CD8-positive, alpha-beta T cell (primary cell): ENCODE measurements at places on chromosomes 6 and 20.

GRCh38 chr6:154314084-154314483 lies 42.5 kb downstream of the IPCEF1 start:
- no peak for DNase-seq

GRCh38 chr6:33772082-33772830 lies 16.7 kb downstream of the LEMD2 start:
- DNase-seq: no peak

DNA sequence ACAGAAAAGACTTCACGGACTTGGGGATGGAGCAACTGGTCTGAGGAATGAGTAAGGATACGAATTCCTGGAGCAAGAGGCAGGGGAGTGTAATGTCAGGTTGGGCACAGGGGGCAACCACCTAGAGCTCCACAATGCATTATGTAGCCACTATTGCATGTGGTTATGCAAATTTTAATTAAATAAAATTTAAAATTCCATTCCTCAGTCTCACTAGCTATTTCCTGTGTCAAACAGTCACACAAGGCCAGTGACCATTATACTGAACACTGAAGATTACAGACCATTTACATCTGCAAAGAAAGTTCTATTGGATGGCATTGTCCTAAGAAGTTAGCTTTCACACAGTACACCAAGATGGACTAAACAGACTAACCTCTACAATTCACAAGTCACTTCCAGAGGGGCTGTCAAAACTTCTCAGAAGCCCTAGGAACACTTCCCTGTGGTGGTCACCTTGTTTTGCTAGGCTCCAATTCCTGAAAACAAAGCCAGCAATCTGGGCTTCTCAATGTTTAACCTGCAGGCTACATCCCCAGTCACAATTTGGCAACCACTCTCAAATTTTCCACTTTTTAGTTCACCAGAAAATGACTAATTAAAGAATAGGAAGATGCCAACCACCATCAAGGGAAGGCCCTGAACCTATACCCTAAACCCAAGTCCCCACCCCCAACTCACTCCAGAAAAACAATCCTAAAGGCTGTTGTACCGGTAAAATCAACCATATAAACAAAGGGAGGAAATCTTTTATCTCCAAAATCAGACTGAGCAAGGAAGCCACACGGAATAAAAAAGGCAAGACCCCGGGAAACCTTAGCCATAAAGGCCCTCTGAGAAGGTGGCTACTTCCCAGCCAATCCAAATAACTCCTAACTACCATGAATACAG lies 34.2 kb upstream of the C20orf203 start:
- DNase-seq: no peak

- DNase-seq: no peak
These were observed 112.3 kb downstream of the RCAN2 start for GRCh38 chr6:46378882-46379416.

DNA sequence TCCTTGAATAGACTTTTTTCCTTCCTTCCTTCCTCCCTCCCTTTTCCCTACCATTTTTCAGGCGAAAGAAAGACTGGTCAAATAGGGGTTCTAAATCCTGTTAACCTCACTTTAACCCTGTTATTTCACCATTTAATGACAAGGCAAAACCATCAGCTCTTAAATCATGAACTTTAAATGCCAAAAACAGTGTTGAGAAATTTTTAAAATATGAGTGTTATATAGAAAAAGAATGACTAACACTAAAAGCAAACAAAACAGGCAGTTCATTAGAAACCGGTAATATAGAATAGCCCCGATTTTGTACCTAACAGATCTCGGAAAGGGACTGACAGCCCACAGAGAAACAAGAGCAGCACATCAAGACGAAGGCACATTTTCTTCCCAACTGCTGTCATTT lies 57.4 kb upstream of the CEP85L start:
- no peak for DNase-seq

- peak; percentile 6 for DNase-seq
These were observed 11.8 kb upstream of the GSTA1 start for GRCh38 chr6:52815167-52816092.

DNA sequence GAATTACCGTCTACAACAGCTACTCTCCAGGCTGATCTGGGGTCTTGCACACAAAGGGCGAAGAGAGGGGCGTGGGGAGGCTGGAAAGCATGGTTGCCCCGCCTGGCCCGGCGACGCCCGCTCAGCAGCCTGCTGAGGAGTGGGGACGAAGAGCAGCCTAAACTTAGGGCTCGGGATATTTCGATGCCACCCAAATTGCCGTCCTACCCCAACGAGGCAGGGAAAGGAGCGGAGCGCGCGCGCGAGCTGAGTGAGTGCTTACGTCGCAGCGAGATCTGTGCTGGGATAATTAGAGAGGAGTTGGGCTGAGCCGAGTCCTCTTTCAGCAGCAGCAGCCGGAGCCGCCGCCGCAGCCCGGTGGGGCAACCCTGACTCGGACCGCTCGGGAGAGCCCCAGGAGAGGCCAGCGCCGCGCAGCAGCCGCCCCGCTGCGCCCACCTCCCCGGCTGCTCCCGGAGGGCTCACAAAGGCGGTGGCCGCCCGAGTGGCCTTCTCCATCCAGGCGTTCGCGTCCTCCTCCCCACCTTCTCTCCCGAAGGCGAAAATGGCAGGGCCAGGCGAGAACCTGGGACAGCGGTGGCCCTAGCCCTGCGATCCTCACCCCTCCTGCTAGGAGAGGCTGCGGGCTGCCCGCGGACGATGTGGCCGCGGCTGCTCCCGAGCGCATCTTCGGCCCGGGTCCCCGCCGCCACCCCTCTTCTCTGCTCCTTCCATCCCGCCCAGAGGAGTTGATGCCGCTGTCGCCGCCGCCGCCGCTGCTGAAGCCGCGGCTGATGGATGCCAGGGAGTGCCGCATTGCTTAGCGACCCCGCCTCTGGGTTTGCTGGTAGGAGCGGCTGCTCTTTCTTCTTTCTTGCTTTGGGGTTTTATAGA lies at the start of gene CLVS2:
Gene CLVS2 (plus strand): TSS at position 315 of the 873 bp plus-strand sequence. CDS start 1,543 bp downstream, outside the sequence.
- DNase-seq: no peak

- no peak for DNase-seq
These were observed 2.1 kb upstream of the TMEM217 start for GRCh38 chr6:37260040-37260439.

GRCh38 chr20:23125159-23125558 lies 39.0 kb upstream of the CD93 start:
- no peak for DNase-seq

DNA sequence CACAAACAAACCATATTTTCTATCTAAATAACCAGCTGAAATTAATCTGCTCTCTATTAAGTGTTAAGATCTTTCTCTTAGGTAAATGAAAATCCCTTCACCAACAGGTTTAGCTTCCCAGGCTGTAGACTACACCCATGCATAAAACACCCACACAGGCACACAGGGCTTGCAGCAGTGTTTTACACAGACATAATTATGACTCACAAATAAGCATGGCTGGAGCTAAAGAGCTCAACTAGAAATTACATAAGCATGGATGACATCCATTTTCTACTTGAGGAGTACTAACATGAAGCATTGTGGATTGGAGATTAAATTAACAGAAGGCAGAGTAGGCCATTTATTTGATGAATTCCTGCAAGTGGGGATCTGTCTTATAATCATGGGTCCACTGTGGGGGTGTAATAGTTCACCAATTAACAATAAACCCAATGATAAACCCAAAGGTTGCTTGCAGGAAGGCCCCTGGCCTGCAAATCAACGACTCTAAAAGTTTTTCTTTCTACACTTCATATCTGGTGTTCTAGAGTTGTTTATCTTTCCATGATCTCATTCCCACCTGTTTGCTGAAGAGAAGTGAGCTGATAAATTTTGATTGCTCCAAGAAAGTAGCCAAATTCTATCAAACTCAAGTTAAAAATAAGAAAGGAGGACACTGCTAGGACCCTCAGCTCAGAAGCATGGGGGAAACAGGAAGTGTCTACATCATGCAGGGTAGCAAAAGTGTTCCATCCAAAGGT lies 33.8 kb upstream of the E2F3 start:
- DNase-seq: peak; percentile 7

GRCh38 chr6:105983763-105984162 lies 102.4 kb upstream of the PRDM1 start:
- DNase-seq: no peak

- no peak for DNase-seq
These were observed 82.9 kb downstream of the SCML4 start for GRCh38 chr6:107741191-107741680.

GRCh38 chr6:39128106-39128505 lies 13.1 kb upstream of the SAYSD1 start:
- DNase-seq: no peak

DNA sequence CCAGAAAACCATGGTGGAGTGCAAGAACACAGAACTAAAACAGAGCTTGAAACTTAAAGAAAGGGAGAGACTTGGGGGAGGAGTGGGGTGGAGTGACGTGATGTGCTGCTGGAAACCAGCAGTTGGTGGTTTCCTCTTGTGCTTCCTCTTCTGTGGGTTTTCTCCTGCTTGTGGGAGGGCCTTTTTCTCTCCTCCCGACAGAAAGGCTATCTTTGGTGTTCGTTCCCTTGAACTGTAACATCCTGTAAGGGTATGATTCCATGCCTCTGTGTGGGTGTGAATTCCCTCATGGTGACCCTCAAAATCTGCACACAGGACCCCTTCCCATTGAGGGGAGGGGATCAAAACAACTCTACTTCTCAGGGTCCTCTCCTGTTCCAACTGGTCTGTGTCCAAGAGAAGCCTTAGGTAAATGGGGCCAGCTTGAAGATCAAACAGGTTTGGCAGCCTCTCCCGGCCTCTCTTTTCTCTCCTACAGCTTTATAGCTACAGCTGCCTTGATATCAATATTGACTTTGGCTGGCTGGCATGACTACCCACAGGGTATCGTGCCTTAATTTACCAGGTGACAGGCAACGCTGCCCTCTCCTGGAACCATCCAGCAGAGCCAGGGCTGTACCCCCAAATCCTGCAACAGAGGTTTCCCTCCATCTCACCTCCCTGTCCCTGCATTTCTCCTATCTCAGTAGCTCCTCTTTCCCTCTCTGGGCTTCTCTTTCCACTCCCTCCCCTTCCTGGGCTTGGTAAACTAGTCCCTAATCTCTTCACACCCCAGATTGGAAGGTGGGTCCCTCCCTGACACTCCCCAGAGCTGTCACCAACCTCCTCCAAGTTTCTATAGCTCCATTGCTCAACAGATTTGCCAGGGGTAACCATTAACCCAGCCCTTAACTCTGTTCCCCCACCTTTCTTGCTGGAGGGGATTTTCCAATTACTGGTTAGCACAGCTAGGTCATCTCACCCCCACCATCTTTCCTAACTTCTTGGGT lies 1.5 kb upstream of the MSH5 start:
- no peak for DNase-seq

DNA sequence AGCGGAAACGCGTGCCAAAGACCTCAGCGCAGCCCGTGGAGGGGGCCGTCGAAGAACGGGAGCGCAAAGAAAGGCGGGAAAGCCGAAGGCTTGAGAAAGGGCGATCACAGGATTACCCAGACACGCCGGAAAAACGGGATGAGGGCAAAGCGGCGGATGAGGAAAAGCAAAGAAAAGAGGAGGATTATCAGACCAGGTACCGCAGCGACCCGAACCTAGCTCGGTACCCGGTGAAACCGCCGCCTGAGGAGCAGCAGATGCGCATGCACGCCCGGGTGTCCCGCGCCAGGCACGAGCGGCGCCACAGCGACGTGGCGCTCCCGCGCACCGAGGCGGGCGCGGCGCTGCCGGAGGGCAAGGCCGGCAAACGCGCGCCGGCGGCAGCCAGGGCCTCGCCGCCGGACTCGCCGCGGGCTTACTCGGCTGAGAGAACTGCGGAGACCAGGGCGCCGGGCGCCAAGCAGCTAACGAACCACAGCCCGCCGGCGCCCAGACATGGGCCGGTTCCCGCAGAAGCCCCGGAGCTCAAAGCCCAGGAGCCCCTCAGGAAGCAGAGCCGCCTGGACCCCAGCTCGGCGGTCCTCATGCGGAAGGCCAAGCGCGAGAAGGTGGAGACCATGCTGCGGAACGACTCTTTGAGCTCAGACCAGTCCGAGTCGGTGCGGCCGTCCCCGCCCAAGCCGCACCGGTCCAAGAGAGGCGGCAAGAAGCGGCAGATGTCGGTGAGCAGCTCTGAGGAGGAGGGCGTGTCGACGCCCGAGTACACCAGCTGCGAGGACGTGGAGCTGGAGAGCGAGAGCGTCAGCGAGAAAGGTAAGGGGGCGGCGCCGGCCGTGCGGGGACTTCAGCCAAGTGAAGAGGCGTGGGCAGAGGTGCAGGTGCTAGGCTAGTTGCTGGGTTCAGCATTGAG lies 296.2 kb downstream of the RIMS1 start:
- no peak for DNase-seq

- DNase-seq: no peak
These were observed 27.4 kb downstream of the KCNQ5 start for GRCh38 chr6:72649032-72649984.

- DNase-seq: peak; percentile 11
These were observed 646 bp upstream of the CPNE5 start for GRCh38 chr6:36839749-36840431.

DNA sequence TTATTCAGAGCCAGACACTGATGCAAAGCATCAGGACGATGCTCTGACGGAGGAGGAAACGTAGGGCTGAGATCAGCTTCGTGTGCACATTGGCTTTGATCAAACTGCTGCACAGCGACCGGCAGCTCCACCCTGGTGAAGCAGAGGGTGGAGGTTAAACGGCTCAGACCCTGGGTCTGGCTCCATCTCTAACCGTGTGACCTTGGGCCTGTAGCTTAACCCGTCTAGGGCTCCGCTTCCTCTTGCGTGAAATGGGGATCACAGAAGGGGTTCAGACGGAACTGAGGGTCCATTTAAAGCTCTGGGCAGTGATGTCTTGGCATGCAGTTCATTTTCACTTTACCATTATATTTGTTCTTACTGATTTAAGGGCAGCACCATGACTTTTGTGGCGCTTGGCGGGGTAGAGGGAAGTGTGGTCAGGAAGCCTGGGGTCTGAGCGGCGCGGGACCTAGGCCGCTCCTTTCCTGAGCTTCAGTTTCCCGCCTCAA lies 644 bp downstream of the RBL1 start:
- peak; percentile 74 for DNase-seq

GRCh38 chr6:139904568-139904967 lies 530.1 kb upstream of the CITED2 start:
- no peak for DNase-seq

GRCh38 chr6:42021847-42022754 lies 28.2 kb upstream of the TAF8 start:
- DNase-seq: peak; percentile 45

DNA sequence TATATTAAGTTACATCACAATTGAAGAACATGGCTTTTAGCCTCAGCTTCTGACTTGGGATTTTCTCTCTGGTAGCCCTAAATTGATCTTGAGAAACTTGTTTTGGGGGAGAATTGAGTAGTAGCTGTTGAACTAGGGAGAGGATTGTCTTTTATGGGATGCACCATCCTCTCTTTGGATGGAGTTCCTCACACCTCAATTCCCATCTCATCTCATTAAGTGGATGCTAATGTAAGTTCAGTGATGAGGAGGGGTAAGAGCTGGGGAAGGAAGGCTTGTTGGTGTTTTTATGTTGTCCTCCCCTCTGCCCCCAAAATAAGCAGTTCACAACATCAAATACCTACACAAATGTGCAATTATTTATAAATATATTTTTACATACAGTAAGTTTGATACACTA lies 4.0 kb downstream of the GJA1 start:
- no peak for DNase-seq
